Ovary (tissue), 10 donors: ENCODE measurements at places on chromosomes 7 and 10. TPM values are rescaled to one million over a fixed set of nuclear protein-coding genes. Genes with fewer than 3 reads are reported as not detected.

DNA sequence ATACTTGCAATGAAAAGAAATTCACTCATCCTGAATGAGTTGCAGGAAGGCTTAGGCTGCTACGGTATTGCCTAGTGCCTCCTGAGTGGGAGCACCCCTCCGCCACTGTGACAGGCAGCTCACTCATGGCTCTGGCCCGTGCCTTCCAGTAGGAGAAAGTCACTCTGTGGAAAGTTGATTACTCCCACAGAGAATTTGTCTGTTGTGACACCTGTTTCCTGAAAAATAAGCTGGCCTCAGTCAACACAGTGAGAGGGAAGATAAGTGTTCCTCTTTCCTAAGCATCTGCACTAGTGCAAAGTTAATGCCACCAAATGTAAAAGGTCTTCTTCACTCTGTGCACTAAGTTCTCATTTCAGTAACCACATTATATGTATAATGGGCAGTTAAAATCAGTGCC is 158.8 kb upstream of the INHBA start:
- DNase-seq = no peak

DNA sequence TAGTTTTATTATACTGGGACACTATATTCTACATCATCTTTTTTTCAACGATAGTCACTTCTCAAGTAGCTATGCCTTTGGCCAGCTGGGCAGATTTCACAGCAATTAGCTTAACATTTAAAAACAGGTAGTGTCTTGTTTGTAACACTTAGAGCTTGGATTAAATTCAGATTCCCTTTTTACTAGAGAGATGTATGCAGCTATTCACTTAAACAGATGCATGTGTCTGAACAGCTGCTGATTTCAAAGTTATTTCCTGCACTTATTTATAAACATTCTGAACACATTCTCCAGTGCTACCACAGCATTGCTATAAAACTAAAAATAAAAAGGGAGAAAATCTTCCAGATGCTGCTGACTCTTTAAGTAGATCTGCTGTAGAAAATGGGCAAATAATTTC is 637.2 kb downstream of the POM121L12 start:
- no peak for DNase-seq

GRCh38 chr7:82677493-82677892 is 233.9 kb upstream of the CACNA2D1 start:
- DNase-seq = no peak

DNA sequence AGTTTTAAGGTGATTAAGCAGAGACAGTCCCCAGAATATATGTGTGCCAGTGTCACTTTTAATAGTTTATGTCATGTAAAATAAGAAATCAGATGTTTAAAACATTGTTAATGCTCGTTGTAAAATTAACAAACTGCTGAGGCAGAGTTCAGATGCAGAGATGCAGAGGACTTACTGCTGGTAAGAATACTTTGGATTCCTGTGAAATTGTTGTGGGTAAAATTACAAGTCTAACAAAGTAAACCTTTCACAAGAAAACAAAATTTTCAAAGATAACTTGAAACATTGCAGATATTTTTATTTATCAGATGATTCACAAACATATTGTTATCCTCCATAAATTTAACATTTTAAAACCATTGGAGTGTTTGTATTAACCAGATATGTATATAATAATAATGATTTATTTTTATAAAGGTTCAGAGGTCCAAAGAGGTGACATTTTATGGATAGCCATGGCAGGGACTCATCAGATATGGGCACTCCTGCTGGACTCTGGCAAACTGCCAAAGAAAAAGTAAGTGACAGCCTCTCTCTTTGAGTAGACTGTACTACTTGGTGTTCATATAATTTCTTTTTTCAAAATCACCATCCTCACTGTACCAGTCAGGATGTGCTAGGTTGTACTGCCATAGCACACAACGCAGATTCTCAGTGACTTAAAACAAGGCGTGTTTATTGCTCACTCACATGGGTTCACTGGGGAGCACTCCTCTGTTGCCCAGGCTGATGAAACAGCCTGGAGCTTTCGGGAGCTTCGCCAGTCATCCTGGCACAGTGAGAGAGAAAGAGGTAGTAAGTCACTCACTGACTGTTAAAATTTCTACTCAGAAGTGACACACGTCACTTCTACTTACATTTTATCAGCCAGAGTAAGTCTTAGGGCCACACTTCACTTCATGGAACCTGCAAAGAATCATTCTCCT is 43.5 kb downstream of the NHLRC2 start:
- no peak for DNase-seq

GRCh38 chr7:8119262-8119661 is 142.7 kb downstream of the ICA1 start:
- DNase-seq = no peak

DNA sequence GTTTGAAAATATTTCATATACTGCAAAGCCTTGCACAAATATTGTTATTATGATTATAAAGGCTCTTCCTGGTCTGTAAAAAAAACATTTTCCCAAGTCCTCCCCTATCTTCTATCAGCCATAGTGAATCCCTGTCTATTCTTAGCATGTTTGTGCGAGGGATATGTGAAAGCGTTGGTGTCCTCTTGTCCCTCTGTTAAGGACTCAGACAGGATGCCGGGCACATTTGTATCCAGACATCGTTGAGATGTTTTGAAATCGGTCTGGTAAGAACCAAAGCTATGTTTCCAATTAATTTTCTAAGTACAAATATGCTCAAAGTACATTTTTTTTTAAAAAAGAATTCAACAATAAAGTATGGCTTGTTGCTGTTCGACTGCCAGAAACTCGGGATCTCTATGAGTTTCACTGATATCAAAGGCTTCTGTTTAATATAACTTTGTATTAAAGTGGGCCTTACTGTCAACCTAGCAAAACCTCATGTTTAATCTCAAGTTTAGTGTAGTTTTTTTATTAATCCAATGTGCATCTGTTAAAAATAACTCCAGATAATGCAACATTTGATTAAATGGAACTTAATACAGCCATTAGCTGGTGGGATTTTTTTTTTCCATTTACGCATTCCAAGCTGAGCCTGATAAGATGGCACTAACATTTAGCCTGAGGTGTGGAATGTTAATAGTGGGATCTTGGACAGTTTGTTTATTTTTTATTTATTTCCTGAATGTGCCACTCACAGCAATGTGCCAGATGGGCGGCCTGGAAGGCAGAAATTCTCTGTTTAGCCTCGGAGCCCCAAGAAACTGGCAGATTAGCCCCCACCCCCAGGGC is 754.3 kb downstream of the LRMDA start:
- no peak for DNase-seq

GRCh38 chr7:142603870-142604448 is 145.3 kb upstream of the PRSS1 start:
- no peak for DNase-seq

DNA sequence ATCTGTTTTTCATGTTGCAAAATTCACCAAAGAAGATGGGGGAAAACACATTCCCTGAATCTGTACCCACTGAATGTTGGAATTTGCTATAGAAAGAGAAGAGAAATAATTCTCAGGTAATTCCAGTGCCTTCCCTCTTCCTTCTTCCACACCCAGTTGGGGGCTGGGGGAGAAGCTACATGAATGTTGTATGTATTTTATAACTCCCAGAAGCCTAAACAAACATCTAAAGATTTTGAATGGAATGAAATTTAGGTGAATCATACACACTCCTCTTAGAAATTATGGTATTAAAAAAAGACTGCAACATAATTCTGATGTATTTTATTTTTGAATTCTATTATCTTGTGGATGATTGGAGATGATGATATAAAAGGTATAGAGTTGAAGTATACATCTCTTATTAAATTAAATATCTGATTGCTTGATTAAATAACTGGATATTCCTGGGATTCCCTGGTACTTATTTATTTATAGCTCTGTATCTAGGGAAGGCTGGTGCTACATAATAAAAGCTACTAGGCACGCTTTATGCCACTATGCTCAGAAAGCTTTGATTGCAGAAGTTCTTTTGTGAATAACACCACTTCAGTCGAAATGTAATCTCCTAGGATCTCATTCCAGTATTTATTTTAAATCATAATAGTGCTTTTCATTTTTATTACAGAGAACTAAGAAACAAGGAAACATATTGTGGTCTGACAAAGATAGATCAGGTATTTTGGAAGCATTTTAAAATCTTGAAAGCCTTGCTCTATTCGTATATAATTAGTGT is 98.5 kb downstream of the MCU start:
- DNase-seq = no peak

- DNase-seq = no peak
Observed at GRCh38 chr7:115060095-115060870, 138.4 kb downstream of the MDFIC start.

- DNase-seq = no peak
Observed at GRCh38 chr10:97570789-97571471, 1.6 kb upstream of the ANKRD2 start.

- no peak for DNase-seq
Observed at GRCh38 chr10:778626-779330, 89.3 kb upstream of the DIP2C start.

DNA sequence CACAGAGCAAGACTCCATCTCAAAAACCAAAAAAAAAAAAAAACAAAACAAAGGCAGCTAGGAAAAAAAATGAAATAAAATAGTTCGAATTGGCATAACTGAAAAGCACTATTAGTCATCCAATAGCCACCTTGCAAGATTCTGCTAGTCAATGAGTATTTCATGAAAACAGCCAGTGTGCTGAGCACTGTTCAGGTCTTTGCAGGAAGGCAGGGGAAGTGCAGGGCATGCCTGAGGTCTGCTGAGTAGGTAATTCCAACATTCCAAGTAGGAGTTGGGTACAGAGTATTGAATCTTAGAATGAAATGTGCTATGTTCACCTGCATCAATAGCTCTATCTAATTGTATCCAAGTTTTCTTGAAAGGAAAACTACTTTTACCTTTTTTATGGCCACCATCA is 22.9 kb downstream of the ABRAXAS2 start:
- DNase-seq = no peak

DNA sequence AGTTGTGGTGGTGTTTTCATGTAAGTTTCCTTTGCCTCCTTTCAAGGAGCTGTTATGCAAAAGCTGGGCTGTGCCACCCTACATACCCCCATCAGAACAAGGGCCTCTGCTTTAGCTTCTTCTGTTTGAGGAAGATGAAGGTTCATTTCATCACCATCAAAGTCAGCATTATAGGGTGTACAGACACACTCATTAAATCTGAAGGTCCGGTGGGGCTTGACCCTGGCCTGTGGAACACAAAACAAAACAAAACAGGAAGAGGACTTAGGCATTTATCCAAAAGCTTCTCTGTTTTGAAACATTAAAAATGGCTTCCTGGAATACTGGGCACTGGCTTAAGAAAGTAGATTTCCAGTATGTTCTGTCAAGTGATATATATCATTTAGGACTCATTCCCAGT is 15.8 kb downstream of the POLR3A start:
- no peak for DNase-seq

DNA sequence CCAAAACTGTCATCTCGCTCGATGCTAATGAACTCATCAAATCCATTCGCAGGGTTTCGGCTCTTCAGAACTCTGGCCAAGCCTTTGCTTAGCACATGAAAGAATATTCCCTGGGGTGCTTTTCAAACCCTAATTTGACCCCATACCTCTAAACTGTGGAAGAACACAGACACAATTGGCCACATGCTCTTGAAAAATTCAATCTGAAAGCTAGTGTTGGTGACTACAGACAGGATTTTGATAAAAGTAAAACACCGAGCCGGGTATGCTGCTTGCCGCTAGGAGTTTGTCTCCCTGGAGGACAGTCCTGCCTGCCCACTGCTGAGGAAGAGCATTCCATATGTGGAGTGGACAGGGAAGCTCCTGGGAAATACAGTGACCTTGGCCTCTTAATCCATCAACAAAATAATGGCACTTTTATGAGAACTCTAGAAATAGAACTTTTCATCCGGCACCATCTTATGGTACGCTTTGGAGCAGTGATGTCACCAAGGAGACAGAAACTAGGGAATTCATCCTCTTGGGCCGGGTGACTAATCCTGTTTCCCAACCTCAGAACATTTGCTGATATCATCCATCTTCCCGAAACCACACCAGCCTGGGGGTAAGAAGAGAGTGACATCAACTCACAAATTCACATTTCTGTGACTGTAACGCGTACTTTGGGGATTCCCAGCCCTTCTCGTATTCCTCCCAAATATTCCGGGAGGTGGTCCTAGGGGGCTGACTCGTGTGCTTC is 34.2 kb downstream of the MTURN start:
- no peak for DNase-seq

DNA sequence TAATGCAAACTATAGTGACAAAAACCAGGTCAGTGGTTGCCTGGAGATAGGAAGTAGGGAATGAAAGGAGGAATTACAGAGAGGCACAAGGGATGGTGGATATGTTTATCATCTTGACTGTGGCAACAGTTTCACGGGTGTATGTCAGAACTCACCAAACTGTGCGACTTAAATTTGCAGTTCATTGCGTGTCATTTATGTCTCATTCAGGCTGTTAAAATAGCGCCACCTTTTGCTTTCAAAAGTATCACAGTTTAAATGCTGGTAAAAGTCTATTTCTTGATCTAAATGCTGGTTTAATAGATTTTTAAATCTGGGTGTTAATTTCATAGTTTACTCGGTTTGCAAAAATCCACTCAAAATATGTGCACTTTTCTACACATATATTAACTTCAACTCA is 51.0 kb downstream of the PTTG1IP2 start:
- DNase-seq = no peak

- no peak for DNase-seq
Observed at GRCh38 chr10:125127110-125127509, 33.3 kb downstream of the CTBP2 start.

DNA sequence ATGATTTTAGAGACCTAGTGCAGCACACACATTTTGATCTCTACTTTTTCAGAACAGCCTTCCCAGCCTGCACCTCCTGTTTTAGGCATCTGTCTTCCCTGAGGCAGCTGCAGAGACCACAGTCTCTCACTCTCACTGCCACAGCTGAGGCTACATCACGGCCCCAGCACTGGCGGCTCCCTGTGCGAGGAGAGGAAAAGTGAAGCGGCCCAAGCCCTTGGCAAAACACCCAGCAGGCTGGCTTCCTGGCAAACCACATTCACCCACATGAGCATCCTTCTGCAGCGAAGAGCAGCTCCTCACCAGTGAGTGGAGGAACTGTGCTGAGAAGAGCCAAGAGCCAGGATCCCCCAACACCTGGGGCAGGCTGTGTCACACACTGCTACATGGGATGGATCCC is 14.0 kb downstream of the HUS1 start:
- DNase-seq = no peak

- no peak for DNase-seq
Observed at GRCh38 chr7:18778594-18778993, 283.0 kb downstream of the HDAC9 start.

DNA sequence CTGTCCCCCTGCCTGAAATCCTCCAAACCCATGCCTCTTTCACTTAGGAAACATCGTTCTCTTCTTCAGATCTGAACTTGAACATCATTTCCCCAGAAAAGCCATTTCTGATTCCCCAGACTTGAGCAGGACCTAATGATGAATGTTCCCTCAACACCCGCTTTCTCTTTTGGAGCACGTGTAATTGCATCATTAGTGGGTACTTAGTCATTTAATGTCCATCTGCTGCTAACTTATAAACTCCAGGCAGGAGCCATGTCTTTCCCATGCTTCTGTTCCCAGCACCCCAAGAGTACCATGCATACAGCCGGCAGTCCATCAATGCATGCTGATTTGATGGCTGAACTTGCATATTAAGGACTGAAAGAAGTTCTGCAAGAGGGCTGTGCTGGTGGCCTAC is 36.5 kb upstream of the ECHDC3 start:
- no peak for DNase-seq

GRCh38 chr10:112669989-112670388 is 223.0 kb downstream of the VTI1A start:
- DNase-seq = no peak

The CPA2 gene
- polyA plus RNA-seq = not detected

The CNTNAP2 gene
- 1.5 TPM for polyA plus RNA-seq

The CLDN4 gene
- polyA plus RNA-seq = 0.35 TPM

The NKX2-3 gene
- polyA plus RNA-seq = 0.07 TPM

The SHLD2 gene
- 11.5 TPM for polyA plus RNA-seq

The FAM13C gene
- 14.3 TPM for polyA plus RNA-seq
